ENCODE measurements at places on chromosomes 16 and 17. TPM values are rescaled to one million over a fixed set of nuclear protein-coding genes. Genes with fewer than 3 reads are reported as not detected.

The NT5C3B gene
- 77.1 TPM for total RNA-seq

The TAC4 gene
- not detected for total RNA-seq

The CCDC200 gene
- not detected for total RNA-seq

The CRYM gene
- 7.1 TPM for total RNA-seq

The REXO5 gene
- total RNA-seq: 9.5 TPM

The TVP23A gene
- total RNA-seq: 0.26 TPM

The UMOD gene
- total RNA-seq: not detected

The CES4A gene
- total RNA-seq: 0.07 TPM

The KRTAP3-1 gene
- total RNA-seq: not detected

The BCAS3 gene
- 16.2 TPM for total RNA-seq

The MMP25 gene
- total RNA-seq: 18.7 TPM

The TTYH2 gene
- 7.4 TPM for total RNA-seq

The EEF2K gene
- total RNA-seq: 15.2 TPM

The KRTAP1-1 gene
- total RNA-seq: not detected

The MYO1D gene
- total RNA-seq: 16.8 TPM

The CACNA1G gene
- total RNA-seq: 1.5 TPM

The SLC38A8 gene
- not detected for total RNA-seq

The SNX20 gene
- not detected for total RNA-seq

The CIBAR2 gene
- not detected for total RNA-seq

The SUPT6H gene
- total RNA-seq: 32.4 TPM

The TVP23C gene
- total RNA-seq: 15.1 TPM

The DHX58 gene
- total RNA-seq: 5.6 TPM

The CCL3 gene
- total RNA-seq: not detected

The SLC38A7 gene
- total RNA-seq: 16.1 TPM

The HOXB7 gene
- total RNA-seq: not detected

The HOXB9 gene
- 0.04 TPM for total RNA-seq

The C16orf95 gene
- total RNA-seq: 4.4 TPM

The AKAP10 gene
- total RNA-seq: 12.8 TPM

The FZD2 gene
- total RNA-seq: 21.1 TPM

The ABAT gene
- 1.8 TPM for total RNA-seq

The TMEM95 gene
- not detected for total RNA-seq

The GAS2L2 gene
- total RNA-seq: 0.10 TPM

The CACNG3 gene
- total RNA-seq: not detected

The KRTAP9-2 gene
- total RNA-seq: not detected

The CSH2 gene
- not detected for total RNA-seq

All from H7 (cell line).